ENCODE measurements at places on chromosomes 2 and 18.

- no peak for DNase-seq
Observed at GRCh38 chr2:161421686-161422085, 5.6 kb downstream of the TBR1 start.

- no peak for DNase-seq
Observed at GRCh38 chr2:135299658-135300244, 231.3 kb downstream of the ZRANB3 start.

DNA sequence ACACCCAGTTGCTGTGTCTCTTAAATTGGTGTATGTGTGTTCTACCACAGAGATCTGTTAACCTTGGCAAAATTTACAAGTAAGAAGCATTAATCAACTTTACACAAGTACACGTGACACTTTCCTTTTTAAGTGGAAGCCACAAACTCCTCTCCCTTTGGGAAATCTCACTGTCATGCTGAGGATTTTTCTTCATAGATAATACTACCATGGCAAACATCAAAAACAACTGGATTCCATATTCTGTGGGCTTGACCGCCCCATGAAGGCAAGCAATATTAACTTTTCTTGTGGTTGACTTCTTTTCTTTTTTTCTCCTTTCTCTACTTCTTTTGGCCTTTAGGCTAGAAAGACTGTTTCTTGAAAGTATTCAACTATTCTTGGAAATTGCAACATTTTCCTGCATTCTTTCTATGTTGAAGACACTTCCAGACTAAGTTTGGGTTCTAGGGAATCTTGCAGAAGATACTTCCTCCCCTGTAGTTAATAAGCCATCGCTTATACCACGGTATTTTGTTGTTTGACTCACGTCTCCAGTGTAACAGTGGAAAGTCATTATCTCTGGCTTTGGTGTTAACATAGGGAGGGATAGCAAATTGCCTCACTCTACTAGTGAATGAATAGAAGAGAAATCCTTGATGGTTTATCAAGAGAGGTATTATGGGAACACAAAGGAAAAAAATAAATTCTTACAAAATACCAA, 79.5 kb downstream of the SLC8A1 start:
- DNase-seq = no peak

GRCh38 chr2:75560768-75561565, at the start of gene EVA1A:
Gene EVA1A, minus strand, starts transcription at chr2:75560939. Its CDS starts 42,799 bp downstream, at chr2:75518140.
- DNase-seq = no peak

DNA sequence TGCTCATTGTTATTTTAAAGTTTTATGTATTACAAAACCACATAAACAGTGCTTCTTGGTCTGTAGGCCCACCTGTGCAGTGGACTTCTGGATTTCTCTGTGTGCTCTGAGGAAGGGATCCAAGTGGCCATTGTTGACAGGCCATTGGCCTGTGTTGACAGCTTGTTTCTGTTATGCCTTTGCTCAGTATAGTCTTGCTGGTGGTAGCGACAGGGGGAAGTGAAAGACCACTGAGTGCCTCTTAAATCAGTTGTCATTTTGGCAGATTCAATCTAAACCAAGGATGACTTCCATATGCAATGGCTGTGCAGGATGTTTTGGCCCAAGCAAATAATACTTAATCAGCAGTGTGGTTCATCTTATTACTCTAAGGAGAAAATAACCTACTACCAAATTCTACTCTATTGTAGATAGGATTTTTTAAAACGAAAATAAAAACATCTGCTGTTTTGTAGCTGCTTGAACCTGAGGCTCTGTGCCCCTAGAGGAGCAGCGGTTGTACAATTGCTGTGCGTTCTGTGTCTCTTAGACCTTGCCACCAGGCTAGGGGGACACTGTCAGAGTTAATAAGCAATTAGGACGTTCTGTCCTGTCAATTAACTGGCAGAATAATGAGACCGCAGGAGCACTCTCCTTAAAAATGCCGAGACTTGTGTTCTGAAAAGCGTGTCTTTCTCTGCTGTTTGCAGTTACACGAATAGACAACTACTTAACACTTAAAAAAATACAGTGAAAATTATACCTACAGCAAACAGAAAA, 108.2 kb downstream of the RHBDD1 start:
- no peak for DNase-seq

DNA sequence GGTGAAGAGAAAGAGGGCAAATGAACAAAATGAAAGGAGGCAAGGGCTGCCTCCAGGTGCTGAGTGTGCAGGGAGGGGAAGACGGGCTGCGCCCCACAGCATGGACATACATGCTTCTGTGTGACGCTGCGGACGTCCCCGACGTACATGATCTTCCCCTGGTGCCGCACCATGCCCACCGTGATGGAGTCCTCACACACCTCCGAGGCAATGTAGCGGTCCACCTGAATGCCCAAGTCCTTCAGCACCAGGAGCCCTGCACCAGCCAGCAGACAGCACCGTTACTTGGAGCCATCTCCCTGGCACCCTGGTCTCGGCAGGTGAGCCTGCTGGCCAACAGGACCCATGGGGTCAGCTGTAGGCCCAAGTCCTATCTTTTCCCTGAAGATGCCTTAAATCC, 73.1 kb upstream of the POMC start:
- no peak for DNase-seq

DNA sequence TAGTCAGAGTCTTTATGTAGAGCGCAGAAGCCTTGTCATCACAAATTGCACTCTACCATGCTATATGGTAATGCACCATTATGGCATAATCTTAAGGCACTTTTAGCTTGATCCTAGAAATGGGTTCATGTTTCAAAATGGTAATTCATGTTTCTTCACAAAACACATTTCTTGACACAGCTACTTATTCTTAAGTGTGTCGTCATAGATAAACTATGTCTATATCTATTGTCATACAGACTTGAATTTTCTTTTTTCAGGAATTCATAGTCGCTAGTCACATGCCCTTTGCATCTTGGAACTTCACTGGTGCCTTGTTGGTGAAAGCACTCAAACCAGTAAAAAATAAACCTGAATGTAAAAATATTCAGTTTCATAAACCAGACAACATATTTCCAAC, 1578.2 kb downstream of the LRP1B start:
- DNase-seq = no peak

DNA sequence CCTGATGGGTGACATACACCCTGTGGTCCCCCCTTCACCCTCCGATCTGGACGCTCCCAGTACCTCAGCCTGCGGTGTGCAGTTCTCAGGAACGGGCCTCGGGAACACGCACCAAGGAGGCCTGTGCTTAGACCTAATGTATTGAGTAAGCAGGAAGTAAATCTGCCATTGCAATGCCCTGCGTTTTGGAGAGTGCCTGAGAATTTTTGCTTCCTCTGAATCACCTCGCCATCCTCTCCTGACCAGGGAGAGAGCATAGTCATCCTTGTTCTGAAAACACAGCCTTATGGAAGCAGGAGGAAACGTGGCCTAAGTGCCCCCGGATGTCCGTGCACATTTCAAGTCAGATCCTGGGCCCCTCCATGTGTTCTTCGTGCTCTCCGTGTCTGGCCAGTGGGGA, 272.2 kb downstream of the NDUFA10 start:
- DNase-seq = no peak

DNA sequence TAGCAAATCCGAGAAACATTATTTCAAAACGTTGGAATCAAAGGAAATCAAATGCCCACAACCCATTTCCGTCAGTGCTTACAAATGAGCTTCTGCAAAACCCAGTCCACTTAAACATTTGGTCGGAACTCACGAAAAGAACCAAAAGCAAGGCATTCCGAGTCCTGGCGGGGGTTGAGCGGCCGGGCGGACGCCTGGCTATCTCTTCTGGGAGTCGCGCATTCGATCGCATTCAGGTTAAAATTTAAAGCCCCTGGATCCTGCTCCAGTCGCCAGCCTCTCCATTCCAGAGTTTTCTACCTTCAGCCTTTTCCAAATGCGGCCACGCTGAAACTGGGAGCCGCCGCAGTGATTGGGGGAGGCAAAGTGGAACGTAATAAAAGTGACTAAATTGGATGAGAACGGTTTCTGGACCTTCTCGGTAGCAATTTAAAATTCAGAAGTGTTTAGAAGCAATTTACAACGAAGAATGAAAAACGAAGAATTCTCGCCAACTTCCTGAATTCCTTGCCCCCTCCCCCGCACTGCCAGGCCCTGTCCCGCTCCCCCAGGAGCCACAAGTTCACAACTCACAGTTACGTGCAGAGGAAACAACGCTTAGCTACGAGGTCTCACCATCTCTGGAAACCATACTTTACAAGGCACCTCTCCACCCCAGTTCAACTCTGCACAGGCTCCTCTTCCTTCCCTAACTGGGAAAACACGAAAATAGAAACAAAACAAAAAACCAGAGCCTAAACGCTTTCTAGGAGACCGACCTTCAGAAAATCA, 1.7 kb upstream of the GATA6 start:
- DNase-seq = no peak

DNA sequence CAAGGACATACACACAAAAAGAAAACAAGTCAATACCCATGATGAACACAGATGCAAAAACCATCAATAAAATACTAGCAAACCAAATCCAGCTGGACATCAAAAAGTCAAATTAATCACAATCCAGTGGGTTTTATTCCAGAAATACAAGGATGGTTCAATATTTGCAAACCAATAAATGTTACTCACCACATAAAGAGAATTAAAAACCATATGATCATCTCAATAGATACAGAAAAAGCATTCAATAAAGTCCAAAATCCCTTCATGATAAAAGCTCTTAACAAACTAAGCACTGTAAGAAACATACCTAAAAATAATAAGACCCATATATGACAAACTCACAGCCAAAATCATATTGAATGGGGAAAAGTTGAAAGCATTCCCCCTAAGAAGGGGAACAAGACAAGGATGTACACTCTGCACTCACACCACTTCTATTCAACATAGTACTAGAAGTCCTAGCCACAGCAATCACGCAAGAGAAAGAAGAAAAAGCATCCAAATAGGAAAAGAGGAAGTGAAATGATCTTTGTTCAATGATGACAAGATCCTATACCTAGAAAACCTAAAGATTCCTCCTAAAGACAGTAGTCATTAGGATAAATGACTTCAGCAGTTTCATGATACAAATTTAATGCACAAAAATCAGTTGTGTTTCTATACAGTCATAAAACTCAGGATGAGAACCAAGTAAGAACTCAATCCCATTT, 62.6 kb downstream of the TRAPPC8 start:
- DNase-seq = no peak

DNA sequence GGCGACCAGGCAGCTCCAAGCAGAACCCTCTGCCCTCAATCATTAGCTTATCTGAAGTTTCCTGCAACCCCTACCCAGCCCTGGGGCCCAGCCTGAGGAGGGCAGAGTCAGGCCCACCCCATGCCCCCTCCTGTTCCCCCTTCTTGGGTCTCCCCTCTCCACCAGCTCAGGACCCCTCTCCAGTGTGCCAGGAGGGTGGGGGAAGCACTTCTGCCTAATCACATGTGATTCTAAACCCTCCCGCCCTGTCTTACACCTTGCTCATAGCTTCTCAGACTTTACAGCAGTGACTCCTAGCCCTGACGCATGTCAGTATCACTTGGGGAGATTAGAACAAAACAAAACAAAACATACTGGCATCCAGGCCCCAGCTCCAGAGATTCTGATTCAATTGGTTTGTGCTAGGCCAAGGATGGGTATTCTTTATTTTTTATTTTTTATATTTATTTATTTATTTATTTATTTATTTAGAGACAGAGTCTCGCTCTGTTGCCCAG, 42.5 kb upstream of the ASAP2 start:
- DNase-seq = no peak

- no peak for DNase-seq
Observed at GRCh38 chr18:60018618-60019462, 119.0 kb downstream of the PMAIP1 start.

DNA sequence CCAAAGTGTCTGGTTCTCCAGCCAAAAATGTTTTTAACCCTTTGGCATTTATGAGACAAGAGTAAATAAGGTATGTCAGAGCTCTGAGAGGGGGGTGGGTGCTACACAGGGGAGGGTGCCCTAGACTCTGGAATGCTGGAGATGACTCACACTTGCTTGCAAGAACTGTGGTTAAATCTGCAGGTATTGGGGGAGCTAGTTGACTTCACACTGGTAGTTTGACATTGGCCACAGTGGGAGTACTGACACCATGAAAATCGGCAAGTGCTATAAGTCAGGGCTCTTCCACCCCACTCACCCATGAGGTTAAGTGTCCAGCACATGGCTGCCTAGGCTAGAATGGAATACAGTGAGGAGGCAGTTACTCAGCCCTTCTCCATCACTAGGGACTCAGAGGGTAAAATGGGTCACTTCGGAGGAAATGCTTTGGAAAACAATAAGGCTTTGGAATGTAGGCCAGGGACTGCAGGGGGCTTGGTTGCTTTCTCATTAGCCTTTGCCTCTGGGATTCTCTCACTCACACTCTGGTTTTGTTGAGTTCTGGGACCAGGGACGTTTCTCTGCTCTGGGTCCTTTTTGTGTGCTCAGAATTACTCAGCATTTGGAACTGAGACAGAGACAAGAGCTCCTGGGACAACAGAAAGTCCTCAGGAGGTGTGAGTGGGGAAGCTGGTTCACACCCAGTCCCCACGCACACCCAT, 91.6 kb downstream of the ACKR3 start:
- DNase-seq = no peak

DNA sequence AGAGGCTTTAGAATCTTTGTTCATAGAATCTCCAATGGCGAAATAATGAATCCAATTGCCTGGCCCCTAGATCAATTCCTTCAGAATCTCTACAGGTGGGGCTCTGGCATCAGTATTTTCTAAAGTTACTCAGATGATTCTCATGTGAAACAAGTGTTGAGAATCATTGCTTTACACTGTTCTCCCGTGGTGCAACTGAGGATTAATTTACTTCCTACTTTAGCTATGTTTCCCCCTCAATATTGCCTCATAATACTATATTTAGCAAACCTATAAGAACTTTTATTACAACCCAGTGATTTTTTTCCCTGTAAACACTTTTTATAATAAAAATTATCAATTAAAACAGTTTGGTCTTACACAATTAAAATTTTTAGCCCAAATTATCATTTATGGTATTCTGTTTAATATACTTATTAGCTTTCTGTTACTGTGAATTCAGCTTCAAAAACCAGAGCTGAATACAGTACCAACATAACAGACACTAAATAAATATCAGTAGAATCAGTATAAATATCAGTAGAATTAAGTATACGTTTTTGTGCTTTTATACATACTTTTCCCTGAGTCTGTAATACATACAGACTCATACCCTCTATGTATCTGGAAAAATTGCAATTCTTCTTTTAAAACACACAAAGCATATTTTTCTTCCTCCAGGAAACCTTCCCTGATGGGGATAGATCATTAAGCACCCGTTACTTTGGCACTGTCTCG, 20.8 kb downstream of the SLC38A11 start:
- no peak for DNase-seq

Measured in SK-N-MC (cell line).